Fibroblast of upper back skin (primary cell): ENCODE measurements at places on chromosomes 11 and 22.

DNA sequence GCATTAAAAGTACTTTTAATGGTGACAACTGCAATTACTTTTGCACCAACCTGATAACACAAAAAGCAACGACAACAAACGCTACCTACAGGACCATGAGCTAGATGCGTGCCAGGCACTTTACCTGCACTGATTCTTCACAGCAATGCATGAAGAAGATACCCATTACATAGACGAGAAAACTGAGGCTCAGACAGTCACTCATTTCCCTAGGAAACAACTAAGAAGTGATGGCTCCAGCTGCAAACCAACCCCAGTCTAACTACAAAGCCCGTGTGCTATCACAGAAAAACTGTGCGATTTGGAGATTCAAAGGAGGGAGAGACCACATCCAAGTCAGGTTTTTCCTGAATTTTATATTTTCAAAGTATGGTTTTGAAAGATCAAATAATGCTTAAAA, 80.1 kb upstream of the TP53I11 start:
- no peak for DNase-seq

DNA sequence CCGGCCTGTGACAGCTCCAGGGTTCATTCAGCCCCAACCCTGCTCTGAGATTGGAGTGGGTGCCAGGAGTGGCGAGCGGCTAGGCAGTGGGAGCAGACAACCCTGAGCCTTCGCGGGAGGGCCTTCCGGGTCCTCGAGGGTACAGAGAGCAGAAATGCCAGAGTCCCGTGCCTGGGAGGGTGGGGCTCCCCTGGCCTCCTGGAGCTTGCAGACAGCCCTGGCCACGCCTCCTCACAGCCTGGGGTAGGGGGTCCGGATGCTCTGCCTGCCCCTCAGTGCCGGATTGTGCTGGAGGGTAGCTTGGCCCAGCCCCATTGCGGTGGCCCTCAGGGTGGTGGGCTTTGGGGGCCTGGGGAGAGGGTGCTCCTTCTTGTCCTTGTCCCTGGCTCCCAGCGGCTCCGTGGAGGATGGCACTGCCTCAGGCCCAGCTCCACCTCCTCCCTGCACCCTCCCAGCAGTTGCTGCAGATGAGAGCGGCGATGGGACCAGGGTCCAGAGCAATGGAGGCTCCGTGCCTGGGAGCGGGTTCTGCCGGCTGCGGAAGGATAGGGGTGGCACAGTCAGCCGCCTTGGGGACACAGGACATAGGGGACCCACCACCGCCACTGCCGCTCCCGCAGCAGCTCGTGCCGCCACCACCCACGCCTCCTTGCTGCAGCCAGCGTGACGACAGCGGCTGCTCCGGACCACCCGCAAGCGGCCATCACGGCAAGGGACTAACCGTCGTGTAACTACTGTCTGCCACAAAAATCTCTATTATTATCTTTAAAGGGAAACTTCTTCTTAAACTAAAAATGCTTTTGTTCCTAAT, 34.9 kb upstream of the OR10G7 start:
- DNase-seq, result no peak

DNA sequence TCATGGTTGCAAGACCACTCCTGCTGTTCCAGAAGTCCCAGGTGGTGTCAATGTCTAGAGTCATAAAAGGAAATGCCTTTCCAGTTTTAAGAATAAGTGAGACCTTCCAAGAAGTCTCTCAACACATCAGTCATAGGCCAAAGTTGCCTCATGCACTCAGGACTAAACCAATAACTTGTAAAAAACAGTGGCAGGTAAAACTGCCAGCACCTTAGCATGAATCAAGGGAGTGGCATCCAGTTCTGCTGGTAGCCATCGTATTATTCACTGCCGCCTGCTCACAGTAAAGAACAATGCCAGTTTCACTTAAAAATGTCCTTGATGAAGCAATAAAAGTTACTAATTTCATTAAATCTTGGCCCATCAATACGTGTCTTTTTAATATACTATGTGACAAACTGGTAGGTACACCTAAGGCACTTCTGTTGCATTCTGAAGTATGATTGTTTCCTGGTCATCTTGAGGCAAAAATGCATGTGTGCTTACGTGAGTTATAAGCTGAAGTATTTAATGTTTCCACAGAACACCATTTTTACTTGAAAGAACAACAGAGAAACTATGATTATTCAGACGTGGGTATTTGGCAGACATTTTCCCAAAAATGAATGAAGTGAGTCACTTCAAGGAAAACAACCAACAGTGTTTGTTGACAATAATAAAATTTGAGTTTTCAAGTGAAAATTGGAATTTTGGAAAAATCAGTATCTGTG, 125.2 kb upstream of the SNX19 start:
- no peak for DNase-seq

- DNase-seq, result no peak
Measured at GRCh38 chr22:30001459-30001858, 78.8 kb upstream of the HORMAD2 start.

GRCh38 chr11:111561306-111561705, 20.8 kb downstream of the LAYN start:
- DNase-seq, result no peak

DNA sequence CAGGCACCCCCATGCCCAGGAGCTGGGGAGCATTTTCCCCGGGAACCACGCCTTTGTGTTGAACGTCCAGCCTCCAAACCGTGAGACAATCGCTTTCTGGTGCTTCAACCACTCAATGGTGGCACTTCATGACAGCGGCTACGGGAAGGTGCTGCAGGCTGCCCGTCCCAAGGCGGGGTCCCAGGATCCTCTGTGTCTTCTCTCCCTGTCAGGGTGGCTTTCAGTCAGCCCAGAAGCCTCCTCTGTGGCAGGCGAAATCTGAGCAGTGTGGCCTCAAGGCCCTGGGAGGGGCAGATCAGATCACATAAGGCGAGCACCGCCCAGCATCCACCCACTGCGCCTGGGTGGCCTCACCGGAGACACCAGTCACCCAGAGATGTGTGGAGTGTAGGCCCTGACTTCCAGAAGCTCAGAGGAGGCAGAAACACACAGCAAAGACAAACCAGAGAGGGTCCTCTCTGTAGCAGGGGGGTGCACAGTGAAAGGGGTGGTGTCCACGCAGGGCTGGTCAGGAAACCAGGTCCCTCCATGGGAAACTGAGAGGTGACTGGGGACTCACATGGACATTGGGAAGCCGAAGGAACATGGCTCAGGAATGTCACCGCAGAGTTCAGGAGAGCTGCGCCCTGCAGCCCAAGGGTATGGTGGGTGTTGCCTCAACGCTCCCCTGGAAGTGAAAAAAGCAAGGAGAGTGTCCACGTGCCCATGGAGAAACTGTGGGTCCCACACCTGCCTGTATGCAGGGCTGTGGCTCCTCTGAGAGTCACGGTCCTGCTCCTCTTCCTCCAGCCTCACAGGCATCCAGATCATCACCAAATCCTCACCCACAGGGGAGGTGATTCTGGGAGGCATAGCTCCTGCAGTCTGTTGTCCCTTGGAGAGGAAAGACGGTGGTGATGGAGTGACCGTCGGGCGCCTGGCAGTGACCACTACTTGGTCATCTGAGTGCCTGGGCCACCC, 1420.7 kb downstream of the TBC1D22A start:
- no peak for DNase-seq

GRCh38 chr22:45863981-45864751, 112.8 kb downstream of the WNT7B start:
- DNase-seq, result peak; percentile 40

DNA sequence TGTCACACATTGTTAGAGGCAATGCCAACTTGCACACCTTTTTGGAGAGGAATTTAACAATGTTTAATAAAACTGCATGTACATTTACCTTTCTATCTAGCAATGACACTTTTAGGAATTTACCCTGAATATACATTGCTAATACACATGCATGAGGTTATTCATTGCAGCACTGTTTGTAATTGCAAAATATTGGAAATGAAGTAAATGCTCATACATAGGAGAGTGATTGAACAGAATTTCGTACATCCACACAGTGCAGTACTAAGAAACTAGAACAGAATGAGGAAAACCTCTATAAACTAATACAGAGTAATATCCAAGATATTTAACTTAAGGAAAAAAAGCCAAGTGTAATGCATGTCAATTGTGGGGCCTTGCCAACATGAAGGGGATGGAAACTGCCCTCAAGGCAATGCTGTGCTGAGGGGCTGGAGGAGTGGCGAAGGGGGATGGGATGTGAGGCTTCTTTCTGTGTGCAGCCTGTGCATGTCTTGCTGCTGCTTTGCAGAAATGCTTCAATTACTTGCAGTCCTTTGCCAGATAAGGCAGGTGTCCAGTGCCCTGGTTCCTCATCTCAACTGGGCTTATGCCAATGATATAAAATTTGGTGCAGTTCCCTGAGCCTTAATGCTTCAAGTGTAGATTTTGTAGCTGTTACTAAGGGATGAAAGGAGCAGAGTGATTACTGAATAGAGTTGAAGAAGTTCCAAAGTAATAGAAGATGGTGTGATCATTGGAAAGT, 96.1 kb downstream of the GRIA4 start:
- no peak for DNase-seq

DNA sequence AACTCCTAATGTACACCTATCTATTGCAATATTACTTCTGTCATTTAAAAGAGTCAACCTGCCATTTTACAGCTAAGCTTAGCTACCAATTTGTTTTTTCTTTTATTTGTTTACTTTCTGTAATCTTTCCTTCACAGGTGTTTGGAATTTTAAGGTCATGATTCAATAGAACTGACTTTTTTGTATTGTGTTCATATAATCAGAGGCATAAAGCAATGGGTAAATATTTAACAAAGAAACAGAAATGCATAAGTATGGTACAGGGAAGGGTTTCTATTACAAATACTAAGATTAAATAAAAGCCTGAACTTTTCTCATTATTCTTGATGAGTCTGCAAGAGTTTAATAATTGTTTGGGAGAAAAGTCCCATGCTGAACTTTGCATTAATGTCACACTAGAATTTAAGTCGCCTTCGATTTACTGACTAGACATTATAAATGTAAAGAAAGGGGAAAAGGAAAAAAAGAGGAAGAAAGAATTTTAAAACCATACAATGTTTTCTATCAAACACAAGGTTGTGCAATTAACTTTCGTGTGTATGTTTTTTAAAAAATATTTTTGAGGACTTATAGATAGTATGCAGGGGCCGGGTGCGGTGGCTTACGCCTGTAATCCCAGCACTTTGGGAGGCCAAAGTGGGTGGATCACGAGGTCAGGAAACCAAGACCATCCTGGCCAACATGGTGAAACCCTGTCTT, 35.0 kb upstream of the HIPK3 start:
- DNase-seq, result no peak

GRCh38 chr22:48882636-48883200, 945.0 kb downstream of the BRD1 start:
- DNase-seq, result no peak

DNA sequence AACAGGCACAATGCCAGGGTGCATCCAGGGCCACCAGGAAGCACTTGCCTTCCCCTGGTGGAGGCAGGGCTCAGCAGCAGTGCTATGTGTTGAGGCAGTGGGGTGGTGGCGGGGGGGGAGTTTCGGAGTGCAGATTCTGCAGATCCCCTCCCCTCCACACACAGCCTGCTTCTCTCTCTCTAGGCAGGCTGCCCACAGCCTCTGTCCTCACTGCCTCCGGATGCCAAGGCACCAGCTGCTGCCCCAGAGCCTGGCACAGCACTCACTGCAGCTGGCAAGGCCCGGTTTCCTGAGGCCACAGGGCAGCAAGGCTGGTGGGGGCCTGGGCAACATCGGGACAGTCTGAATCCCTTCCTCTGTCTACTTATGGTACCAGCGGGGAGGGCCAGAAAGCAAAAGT, 35.8 kb downstream of the NRXN2 start:
- no peak for DNase-seq

DNA sequence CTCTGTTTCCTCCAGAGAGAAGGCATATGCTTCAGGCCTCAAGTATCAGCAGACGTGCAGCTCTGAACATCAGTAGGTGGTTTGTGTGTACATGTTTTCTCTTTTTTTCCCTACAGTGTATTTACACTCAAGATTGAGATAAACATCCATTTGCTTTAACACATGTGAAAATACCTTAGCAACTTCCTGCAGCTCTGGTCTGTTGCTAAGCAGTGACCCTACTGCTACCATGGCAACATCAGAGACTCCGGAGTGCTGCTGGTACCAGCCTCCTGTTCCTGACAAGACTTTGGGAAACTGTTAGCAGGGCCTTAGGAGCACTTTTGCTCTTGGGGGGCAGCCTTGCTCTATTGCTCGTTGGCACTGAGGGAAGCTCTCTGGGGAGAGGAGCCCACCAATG, 221.2 kb upstream of the PLET1 start:
- DNase-seq, result no peak

GRCh38 chr22:19815093-19815822, 39.4 kb downstream of the GNB1L start:
- DNase-seq, result no peak

GRCh38 chr22:31838917-31839316, 85.1 kb downstream of the DEPDC5 start:
- DNase-seq, result no peak

DNA sequence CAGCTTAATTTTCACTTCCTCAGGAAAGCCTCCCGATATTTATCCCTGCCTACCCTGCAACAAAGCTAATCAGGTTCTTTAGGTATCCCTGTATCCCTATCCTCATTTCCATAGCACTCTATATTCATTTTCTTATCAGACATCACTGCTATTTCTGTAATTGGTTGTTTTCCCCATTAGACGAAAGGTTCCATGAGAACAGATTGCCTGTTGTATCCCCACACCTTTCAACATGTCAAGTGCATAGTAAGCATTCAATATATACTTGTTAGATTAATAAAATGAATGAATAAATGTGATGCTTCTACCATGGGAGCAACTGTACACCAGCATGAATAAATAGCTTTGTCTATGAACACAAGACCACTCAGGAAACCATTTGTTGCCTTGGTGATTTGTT, 499.8 kb downstream of the DLG2 start:
- no peak for DNase-seq

DNA sequence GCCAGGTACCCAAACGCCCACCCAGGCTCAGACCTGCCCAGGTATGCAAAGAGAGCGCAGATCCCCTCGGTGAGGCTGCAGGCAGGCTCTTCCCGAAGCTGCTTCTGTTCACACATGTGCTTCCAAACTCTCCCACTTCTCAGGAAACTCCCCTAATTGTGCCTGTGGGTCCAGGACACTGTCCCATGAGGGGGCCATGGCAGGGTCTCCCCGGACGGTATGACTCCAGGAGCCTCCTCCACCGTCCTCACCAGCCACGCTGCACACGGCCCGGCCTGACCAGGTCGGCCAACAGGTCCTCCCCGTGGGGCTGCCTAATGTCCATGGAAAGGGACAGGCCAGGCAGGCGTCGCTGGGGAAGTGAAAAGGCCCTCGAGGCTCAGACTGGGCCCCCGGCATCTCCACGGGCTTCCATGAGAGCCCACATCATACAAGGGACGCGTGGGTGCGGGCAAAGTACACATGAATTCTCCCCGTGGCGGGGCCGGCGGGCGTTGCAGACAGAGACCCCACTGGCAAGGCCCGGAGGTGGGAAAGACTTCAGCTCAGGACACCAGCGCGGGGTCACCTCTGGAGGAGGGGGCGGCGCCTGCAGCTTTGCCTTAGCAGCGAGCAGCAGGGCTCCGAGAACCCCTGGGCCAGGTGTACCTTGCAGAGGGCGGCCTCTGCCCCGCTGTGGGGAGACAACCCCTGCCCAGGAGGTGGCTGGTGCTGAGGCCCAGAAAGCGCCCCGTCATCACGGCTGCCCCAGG, 526.1 kb downstream of the BRD1 start:
- no peak for DNase-seq

GRCh38 chr11:78304201-78304600, 113.4 kb downstream of the GAB2 start:
- DNase-seq, result no peak
